ENCODE measurements at places on chromosomes 5 and 9. TPM values are rescaled to one million over a fixed set of nuclear protein-coding genes. Genes with fewer than 3 reads are reported as not detected.

SAXO1 gene
- total RNA-seq, result not detected

BARX1 gene
- total RNA-seq, result 6.6 TPM

IFNA13 gene
- total RNA-seq, result not detected

GPR150 gene
- total RNA-seq, result 0.45 TPM

SPATA31A3 gene
- total RNA-seq, result not detected

PLPPR1 gene
- total RNA-seq, result not detected

PNPLA7 gene
- total RNA-seq, result 4.8 TPM

IFNA5 gene
- total RNA-seq, result not detected

MZB1 gene
- 14.4 TPM for total RNA-seq

PDCD1LG2 gene
- total RNA-seq, result 0.13 TPM

DMGDH gene
- total RNA-seq, result 0.45 TPM

N4BP3 gene
- total RNA-seq, result 33.4 TPM

PDLIM4 gene
- total RNA-seq, result not detected

BSPRY gene
- total RNA-seq, result 9.1 TPM

MYOZ3 gene
- total RNA-seq, result 0.20 TPM

PCBD2 gene
- 8.1 TPM for total RNA-seq

PRUNE2 gene
- total RNA-seq, result 0.38 TPM

ARHGEF37 gene
- total RNA-seq, result 1.1 TPM

PCA3 gene
- not detected for total RNA-seq

ATP10B gene
- not detected for total RNA-seq

LYRM7 gene
- 23.2 TPM for total RNA-seq

SLC6A18 gene
- not detected for total RNA-seq

CMYA5 gene
- total RNA-seq, result 0.13 TPM

PPP3R2 gene
- total RNA-seq, result not detected

FOXI1 gene
- not detected for total RNA-seq

LPAR1 gene
- total RNA-seq, result not detected

LHX3 gene
- not detected for total RNA-seq

NRG2 gene
- total RNA-seq, result 0.11 TPM

SNX18 gene
- total RNA-seq, result 6.8 TPM

SLC23A1 gene
- total RNA-seq, result 0.63 TPM

RNF183 gene
- total RNA-seq, result not detected

IFNA21 gene
- total RNA-seq, result not detected

FABP6 gene
- total RNA-seq, result not detected

FANCC gene
- 12.4 TPM for total RNA-seq

OR1Q1 gene
- total RNA-seq, result not detected

CDC25C gene
- total RNA-seq, result 12.2 TPM
